ENCODE measurements at places on chromosomes 16 and 17. TPM values are rescaled to one million over a fixed set of nuclear protein-coding genes. Genes with fewer than 3 reads are reported as not detected.

GRCh38 chr17:22694362-22695227 lies 1002.3 kb downstream of the KCNJ18 start:
- no peak for DNase-seq

- DNase-seq = no peak
Observed at GRCh38 chr17:80099291-80100034, 1.9 kb upstream of the GAA start.

DNA sequence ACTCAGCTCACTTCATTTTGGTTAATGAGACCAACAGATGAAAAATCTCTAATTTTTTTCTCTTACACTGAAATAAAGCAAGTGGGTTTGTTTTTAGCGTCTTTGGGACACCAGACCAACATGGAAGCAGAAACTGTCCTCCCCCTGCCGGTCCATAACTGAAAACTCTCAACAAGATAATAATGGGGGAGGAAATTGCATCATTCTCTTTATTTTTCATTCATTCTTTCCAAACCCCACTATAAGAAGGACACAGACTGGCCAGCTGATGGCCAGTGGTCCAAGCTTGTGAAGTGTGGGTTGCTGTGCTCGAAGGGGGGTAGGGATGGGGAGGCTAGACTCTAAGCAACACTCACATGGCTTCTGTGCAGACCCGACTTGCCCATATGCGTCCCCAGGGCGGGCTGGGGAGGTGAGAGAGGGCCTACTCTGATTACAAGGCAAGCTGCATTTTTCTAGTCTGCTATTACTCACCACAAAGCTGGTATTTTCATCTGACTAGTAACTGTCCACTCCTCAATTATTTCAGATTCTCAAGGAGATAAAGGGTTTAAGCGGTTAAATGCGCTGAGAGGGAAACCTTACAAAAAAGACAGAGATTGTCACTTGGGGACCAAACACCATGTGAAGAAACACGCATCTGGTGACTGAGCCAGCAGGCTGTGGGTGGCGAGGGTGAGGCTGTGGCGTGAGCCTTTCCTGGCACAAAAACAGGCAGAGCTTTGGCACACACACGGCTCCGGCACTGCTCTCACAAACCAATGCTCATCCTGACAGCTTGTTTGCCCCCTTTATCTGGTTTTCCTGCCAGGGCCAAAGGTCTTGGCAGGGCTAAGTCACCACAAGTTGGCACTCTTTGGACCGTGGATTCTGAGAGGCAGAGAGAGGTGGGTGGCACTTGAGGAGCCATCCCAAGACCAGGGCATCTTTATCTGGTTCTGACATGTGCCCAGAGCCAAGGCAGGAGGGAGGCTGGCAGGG lies 38.2 kb downstream of the MARF1 start:
- no peak for DNase-seq

- DNase-seq = no peak
Observed at GRCh38 chr16:57791893-57792461, 10.3 kb downstream of the KIFC3 start.

- peak; percentile 27 for DNase-seq
Observed at GRCh38 chr17:6714315-6714874, 1.2 kb upstream of the SLC13A5 start.

GRCh38 chr17:82574041-82574440 lies 54.5 kb downstream of the FOXK2 start:
- no peak for DNase-seq

DNA sequence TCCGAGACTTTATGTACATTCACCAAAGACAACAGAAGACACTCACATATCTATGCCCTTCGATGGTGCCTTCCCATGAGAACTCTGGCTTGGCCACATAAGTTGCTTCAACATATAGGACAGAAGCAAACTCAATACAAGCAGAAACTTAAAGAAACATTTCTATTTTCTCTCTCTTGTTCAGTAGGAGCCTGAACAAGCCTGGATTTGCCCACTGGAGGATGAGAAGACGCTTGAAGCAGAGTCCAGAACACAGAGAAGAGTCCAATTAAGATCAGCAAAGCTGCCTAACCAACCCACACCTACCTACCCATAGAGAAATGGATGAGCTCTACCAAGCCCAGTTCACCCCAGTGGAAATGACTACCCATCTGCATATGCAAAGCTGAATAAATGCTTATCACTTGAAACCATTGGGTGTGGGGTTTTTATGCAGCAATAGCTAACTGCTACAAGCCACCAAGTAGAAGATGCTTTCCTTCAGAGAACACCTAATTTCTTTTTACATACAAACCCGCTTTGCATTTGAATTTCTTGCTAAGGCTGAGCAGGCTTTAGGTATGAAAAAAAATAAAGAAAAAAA lies 337.9 kb upstream of the DYNLRB2 start:
- DNase-seq = no peak

- no peak for DNase-seq
Observed at GRCh38 chr17:10186771-10187410, 11.5 kb downstream of the GAS7 start.

DNA sequence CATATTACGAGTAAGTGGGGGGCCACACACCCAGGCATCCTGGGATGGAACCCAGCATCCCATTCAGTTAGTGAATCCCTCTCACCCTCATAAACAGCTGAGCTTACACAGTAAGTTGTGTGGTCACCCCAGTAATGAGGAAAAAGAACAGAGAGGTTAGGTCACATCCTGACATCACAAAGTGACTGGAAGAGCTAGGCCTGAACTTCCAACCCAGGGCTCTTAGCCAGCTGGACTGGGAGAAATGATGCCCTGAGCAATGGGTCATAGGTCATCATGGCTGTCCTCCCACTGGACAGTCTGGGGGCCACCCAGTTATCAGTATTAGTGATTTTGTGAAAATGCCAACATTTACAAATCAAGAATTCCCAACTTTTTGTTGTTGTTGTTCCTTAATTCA lies 205.3 kb downstream of the ZNF423 start:
- DNase-seq = no peak

DNA sequence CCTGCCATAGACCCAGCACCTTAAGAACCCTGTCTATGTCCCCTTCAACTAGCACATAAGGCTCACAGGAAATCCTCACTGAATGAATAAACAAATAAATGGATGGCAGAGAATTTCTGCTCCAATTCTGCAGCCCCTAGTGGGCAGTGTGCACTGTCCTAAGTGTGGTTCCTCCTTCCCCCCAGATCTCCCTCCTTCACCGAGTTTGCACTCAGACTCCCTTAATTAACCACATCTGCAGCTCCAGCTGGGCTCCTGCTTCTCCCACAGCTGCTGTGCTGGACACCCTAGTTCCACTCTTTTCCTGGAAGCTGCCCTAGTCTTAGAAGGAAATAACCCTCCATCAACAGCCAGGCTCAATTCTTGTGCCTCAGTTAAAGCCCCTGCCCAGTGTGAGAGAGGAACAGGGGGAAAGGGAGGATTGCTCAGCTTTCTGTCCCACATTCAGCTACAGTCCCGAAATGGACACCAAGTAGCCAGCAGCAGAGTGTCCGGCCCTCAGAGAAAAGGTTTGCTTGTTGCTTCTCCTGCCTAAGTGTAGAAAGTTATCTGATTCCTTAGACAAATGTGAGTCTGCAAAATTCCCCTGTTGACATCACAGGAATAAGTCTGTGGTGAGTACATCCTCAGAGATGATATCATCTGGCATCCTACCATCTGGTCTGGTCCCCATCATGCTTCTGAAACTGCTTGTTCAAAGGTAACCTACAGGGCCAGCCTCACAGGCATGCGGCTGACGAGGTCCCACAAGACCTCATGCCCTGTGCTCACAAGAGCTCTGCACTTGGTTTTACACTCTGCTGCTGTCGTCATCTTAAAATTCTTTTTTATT lies 12.3 kb downstream of the LRRC3C start:
- no peak for DNase-seq

Gene ACSM2B
- total RNA-seq = not detected

Gene OTOP3
- not detected for total RNA-seq

Gene LPO
- total RNA-seq = not detected

Gene TRIM72
- total RNA-seq = 0.22 TPM

Gene CRLF3
- total RNA-seq = 60.5 TPM

Measured in CD8-positive, alpha-beta T cell (primary cell).